HT1080 (cell line): ENCODE measurements at places on chromosomes 7 and 10. TPM values are rescaled to one million over a fixed set of nuclear protein-coding genes. Genes with fewer than 3 reads are reported as not detected.

The SYT15B gene
- total RNA-seq, result not detected in 2 replicates

The AASS gene
- total RNA-seq, result 6.9 and 10.7 TPM in 2 replicates

The GAD2 gene
- not detected in 2 replicates for total RNA-seq

The LRRN3 gene
- total RNA-seq, result not detected in 2 replicates

The PNLIPRP2 gene
- total RNA-seq, result not detected in 2 replicates

The CACNB2 gene
- total RNA-seq, result 0.03 TPM in 1 of 2 replicates, not detected in the other

The IFIT1 gene
- total RNA-seq, result 3.2 and 3.5 TPM in 2 replicates

- no peak for DNase-seq
Observed at GRCh38 chr10:47034441-47035051, 123.3 kb downstream of the PTPN20 start.

DNA sequence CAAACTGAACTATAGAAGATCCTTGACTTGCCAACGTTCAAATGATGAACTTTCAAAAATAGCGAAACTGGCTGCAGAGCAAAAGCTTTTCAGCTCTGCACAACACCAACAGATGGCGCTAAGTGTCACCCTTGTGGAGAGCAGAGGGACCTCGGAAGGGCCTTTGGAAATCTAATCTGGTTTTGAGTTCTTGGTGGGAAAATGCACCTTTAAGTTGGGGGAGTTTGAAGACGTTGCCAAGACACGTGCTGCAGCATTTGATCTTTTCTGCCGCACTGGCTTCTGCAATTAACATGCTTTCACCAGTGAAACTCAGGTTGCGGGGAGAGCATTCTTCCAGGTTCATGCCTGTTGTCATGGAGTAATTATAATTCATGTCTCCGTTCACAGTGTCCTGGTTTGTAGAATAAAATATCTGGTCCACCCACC is 26.3 kb upstream of the WDR11 start:
- DNase-seq, result peak; percentile 21

DNA sequence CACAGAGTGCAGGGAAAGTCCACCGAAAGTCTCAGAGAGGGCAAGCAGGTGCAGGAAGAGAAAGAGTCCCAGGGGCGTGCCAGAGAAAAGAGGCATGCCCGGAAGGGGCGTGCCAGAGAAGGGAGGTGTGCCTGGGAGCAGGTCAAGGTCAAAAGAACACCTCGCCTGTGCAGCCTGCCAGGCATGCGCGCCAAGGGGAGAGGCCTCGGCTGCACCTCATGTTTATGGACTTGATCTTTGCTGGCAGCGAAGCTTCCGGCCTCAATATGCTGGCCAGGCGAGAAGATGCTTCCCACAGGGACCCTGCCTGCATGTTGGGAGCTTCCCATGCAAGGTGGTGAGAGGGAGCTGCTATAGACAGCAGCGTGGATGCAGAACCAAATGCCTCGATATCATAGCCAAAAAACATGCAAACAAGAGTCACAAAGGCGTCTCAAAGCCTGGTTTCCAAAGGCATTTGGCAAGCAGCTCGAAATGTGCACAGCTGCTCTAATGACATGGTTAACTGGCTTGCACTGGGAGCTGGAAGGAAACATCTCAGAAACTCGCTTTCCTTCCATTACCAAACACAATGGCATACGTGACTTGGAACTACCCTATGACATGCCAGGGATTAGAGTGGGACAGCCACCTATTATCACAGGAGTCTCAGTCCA is 192.5 kb upstream of the PPP2R2D start:
- no peak for DNase-seq

GRCh38 chr10:115657161-115657860 is 564.1 kb downstream of the ATRNL1 start:
- DNase-seq, result peak; percentile 21
